ENCODE measurements at places on chromosomes 11 and 22.

DNA sequence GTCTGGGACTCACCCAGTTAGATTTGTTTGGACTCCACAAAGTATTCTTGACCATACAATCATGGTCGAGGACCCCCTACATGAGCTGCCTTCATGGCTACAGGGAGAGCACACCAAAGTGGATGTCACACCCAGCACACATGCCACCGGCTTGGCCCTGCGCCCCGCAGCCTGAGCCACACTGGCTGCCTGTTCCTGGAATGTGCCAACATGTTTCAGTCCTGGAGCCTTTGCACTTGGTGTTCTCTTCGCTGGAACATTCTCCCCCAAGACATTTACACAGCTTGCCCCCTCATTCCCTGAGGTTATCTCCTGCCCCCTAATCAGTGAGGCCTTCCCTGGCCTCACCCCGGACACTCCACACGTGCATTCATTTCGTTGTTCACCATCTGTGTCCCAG is 46.0 kb downstream of the PPARA start:
- no peak overlapping the region for H3K27ac ChIP-seq
- DNase-seq, result no peak
- H3K36me3 ChIP-seq, result peaks cover 7% of the 10 kb centered on the region
- no peaks in the 10 kb centered on the region for H3K4me1 ChIP-seq
- peaks cover 4% of the 10 kb centered on the region for H3K27me3 ChIP-seq
- no peak overlapping the region for H3K4me3 ChIP-seq

- H3K4me3 ChIP-seq, result no peak overlapping the region
- H3K27me3 ChIP-seq, result peaks cover 7% of the 10 kb centered on the region
- peak; percentile 92 for DNase-seq
- peaks cover 2% of the 10 kb centered on the region for H3K4me1 ChIP-seq
- no peak overlapping the region for H3K27ac ChIP-seq
- H3K36me3 ChIP-seq, result no peaks in the 10 kb centered on the region
Observed at GRCh38 chr11:128172046-128172878, 415.1 kb downstream of the ETS1 start.

DNA sequence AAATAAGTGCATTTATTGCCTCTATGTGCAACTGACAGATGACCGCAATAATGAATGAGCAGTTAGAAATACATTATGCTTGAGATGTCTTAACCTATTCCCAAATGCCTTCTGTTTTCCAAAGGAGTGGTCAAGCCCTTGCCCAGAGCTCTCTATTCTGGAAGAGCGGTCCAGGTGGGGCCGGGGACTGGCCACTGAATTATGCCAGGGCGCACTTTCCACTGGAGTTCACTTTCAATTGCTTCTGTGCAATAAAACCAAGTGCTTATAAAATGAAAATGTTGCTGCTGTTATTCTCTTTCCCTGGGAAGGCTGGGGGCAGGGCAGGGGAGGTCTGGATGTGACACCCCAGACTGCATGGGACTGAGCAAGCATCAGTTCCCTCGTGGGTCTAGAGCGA is 11.0 kb downstream of the NEFH start:
- no peak overlapping the region for H3K4me3 ChIP-seq
- H3K27ac ChIP-seq, result no peak overlapping the region
- no peaks in the 10 kb centered on the region for H3K4me1 ChIP-seq
- H3K27me3 ChIP-seq, result peaks cover 16% of the 10 kb centered on the region

DNA sequence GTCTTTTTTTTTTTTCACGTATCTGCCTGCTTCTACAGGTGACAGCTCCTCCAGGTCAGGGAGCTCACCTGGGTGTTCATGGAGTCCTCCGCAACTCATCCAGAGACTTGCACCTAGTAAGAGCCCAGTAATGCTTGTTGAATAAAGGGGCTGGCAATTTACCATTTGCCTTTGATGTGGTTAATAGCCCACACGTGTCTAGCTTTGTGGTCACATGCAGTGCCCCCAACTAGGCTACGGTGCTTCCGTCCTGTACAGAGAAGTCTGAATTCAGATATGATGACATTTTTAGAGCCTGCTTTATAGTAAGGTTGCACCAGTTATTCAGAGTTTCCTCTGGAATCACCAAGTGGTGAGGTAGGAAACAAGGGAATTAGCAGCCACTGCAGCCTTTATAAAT is 199.4 kb upstream of the MTMR2 start:
- no peak overlapping the region for H3K4me3 ChIP-seq
- no peaks in the 10 kb centered on the region for H3K27me3 ChIP-seq
- no peak overlapping the region for H3K27ac ChIP-seq

DNA sequence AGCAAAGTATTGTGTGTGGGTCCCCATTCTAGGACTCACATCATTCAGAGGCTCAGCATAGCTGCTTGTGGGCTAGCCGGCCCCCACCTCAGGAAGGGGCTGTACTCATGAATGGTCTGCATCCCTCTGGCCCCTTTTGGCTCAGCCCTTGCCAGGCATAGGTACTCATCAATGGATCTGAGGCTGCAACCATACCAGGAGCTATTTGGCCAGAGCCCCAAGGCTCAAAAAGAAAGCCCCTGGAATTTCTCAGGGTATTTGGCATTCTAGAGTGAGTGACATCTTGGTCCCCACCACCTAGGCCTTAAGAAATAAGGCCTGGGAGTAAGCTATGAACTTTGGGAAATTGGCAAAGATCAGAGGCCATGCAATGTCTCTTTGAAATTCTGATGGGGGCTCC is 38.3 kb downstream of the PLEKHA7 start:
- H3K27me3 ChIP-seq, result peaks cover 6% of the 10 kb centered on the region
- H3K27ac ChIP-seq, result no peak overlapping the region
- DNase-seq, result no peak
- H3K36me3 ChIP-seq, result no peaks in the 10 kb centered on the region

- no peaks in the 10 kb centered on the region for H3K4me1 ChIP-seq
- H3K27ac ChIP-seq, result no peak overlapping the region
- H3K27me3 ChIP-seq, result peaks cover 27% of the 10 kb centered on the region
- DNase-seq, result no peak
- H3K36me3 ChIP-seq, result no peaks in the 10 kb centered on the region
Observed at GRCh38 chr11:119992171-119993051, 145.5 kb downstream of the TRIM29 start.

- H3K36me3 ChIP-seq, result no peaks in the 10 kb centered on the region
- H3K4me1 ChIP-seq, result no peaks in the 10 kb centered on the region
- peaks cover 57% of the 10 kb centered on the region for H3K27me3 ChIP-seq
- DNase-seq, result no peak
- no peak overlapping the region for H3K4me3 ChIP-seq
Observed at GRCh38 chr11:45649544-45650165, 15.8 kb downstream of the CHST1 start.

- H3K4me3 ChIP-seq, result no peak overlapping the region
- no peaks in the 10 kb centered on the region for H3K27me3 ChIP-seq
- no peaks in the 10 kb centered on the region for H3K4me1 ChIP-seq
- H3K36me3 ChIP-seq, result no peaks in the 10 kb centered on the region
Observed at GRCh38 chr11:41256041-41256440, 203.4 kb downstream of the LRRC4C start.

GRCh38 chr22:26552466-26552865 is 37.5 kb downstream of the TPST2 start:
- H3K27ac ChIP-seq, result no peak overlapping the region
- no peak for DNase-seq
- no peak overlapping the region for H3K4me3 ChIP-seq
- peaks cover 26% of the 10 kb centered on the region for H3K4me1 ChIP-seq
- no peaks in the 10 kb centered on the region for H3K27me3 ChIP-seq

GRCh38 chr22:48729499-48730171 is 1098.0 kb downstream of the BRD1 start:
- no peaks in the 10 kb centered on the region for H3K4me1 ChIP-seq
- no peaks in the 10 kb centered on the region for H3K36me3 ChIP-seq
- H3K27ac ChIP-seq, result no peak overlapping the region
- DNase-seq, result no peak

DNA sequence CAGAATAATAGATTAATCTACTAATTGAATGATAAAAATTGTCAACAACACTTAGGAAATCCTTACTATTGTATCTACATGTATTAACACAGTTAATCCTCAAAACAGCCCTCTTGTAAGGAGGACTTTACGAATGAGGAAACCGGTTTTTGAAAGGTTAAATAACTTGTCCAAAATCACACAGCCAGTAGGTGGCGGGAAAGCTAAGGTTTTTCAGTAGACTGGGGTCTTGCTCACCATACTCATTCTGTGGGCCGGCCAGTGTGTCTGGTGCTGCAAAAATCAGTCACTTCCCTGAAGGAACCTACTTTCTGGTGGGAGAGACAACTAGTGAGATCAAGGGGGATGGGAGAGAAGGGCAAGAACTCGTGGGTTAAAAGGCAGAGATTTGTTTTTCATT is 3.8 kb downstream of the DCPS start:
- DNase-seq, result peak; percentile 42
- H3K36me3 ChIP-seq, result peaks cover 39% of the 10 kb centered on the region
- no peaks in the 10 kb centered on the region for H3K27me3 ChIP-seq
- H3K27ac ChIP-seq, result no peak overlapping the region

GRCh38 chr11:83855237-83855636 is 569.1 kb upstream of the CCDC90B start:
- H3K27me3 ChIP-seq, result no peaks in the 10 kb centered on the region
- no peak overlapping the region for H3K4me3 ChIP-seq
- H3K27ac ChIP-seq, result no peak overlapping the region
- H3K4me1 ChIP-seq, result no peaks in the 10 kb centered on the region

- H3K4me3 ChIP-seq, result peak within 1 kb of the TSS; percentile 94
- DNase-seq, result peak; percentile 86
- H3K4me1 ChIP-seq, result peaks cover 29% of the 10 kb centered on the region
- H3K27me3 ChIP-seq, result peaks cover 16% of the 10 kb centered on the region
- peak within 1 kb of the TSS; percentile 94 for H3K27ac ChIP-seq
Observed at GRCh38 chr22:42649246-42650099, at the start of gene CYB5R3. Gene CYB5R3 (minus strand): TSS chr22:42649392. CDS start chr22:42649315, 77 bp downstream.

- H3K4me3 ChIP-seq, result no peak overlapping the region
- no peaks in the 10 kb centered on the region for H3K4me1 ChIP-seq
- no peaks in the 10 kb centered on the region for H3K27me3 ChIP-seq
- no peak for DNase-seq
Observed at GRCh38 chr11:20429216-20429615, 41.7 kb downstream of the PRMT3 start.

- DNase-seq, result no peak
- H3K36me3 ChIP-seq, result no peaks in the 10 kb centered on the region
- H3K27ac ChIP-seq, result no peak overlapping the region
- peaks cover 9% of the 10 kb centered on the region for H3K27me3 ChIP-seq
- no peak overlapping the region for H3K4me3 ChIP-seq
- no peaks in the 10 kb centered on the region for H3K4me1 ChIP-seq
Observed at GRCh38 chr11:12757416-12757815, 83.2 kb downstream of the TEAD1 start.

DNA sequence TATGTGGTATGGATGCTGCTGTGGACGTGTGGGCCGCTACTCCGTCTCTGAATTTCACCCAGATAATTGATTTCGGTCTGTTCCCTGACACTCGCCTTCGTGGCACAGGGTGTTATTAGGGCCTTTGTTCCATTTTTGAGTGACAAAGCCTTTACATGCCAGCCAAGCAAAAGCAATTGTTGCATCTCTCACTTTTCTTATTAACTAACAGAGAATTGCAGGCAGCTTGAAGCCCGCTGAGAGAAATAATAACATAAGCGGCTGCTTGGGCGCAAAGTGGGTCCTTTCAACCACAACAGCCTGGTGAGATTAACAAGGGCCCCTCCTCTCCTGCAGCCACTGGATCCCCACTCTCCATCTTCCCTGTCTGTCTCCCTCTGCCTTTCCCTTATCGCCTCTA is 449.4 kb downstream of the NTM start:
- H3K27ac ChIP-seq, result no peak overlapping the region
- no peaks in the 10 kb centered on the region for H3K36me3 ChIP-seq
- no peak for DNase-seq
- H3K27me3 ChIP-seq, result peaks cover 3% of the 10 kb centered on the region
- H3K4me3 ChIP-seq, result no peak overlapping the region

DNA sequence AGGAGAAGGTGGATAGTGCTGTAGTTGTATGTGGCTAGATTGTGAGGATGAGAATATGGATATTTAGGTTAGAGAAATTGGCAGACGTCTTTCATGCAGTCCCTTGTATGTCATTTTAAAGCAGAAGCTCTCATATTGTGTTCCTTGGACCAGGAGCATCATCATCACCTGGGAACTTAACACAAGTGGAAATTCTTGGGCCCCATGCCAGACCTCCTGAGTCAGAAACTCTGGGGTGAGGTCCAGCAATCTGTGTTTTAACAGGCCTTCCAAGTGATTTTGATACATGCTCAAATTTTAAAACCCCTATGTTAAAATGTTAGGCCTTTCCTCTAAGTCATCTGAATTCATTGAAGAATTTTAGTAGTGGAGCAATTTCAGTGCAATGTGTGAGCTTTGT is 34.8 kb downstream of the JHY start:
- H3K4me1 ChIP-seq, result no peaks in the 10 kb centered on the region
- H3K27me3 ChIP-seq, result no peaks in the 10 kb centered on the region
- H3K4me3 ChIP-seq, result no peak overlapping the region

DNA sequence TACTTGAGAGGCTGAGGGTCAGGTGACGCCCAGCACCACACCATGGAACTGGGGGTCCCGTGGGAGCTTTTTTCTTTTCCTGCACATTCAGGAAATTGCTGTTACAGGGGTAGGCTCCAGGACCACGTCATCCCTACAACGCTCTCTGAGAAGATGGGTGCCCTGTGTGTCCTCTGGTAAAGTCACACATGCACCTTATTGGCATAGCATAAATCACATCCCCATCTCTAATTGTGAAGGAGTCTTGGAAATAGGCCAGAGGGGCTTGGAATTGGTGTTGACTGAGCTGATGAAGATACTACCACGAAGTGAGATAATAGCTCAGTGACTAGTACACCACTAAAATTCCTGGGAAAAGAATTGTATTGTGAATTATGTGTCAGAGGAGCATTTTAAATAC is 57.6 kb downstream of the TNRC6B start:
- no peak for DNase-seq
- H3K4me1 ChIP-seq, result peaks cover 48% of the 10 kb centered on the region
- H3K36me3 ChIP-seq, result peaks cover 63% of the 10 kb centered on the region
- H3K27me3 ChIP-seq, result no peaks in the 10 kb centered on the region

DNA sequence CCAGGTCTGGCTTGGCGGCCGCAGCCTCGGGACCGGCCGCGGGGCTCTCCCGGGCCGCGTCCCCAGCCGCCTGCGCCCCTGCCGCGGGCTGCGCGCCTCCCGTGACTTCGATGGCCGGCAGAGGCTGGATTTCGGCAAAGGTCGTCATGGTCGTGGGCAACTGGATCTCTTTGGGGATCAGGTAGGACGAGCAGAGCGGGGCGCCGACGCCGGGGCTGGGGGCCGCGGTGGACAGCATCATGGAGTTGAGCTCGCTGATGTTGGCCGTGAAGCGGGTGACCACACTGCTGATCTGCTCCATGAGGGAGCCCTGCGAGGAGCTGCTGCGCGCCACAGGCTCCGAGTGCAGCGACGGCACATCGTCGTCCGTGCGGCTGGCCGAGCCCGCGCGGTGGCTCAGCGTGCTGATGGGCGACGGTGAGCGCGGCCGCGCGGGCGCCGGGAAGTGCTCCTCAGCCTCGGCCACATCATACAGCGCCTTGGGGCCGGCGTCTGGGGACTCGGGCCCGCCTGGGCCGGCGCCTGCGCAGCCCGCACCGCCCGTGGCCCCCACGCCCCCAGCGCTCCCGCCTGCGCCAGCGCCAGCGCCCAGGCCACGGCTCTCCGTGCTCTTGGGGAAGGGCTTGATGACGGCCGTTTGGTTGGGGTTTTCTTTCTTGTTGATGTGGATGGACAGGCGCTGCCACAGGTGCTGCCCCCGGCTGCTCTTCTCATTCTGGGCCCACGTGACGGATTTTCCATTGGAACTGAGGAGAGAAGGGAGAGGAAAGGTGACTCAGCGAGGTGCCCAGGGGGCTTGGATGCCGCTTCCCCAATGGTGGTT is 171.4 kb upstream of the CTSC start:
- H3K27me3 ChIP-seq, result peaks cover 61% of the 10 kb centered on the region
- DNase-seq, result peak; percentile 37
- peaks cover 3% of the 10 kb centered on the region for H3K36me3 ChIP-seq
- peak overlapping the region; percentile 55 for H3K4me3 ChIP-seq

- H3K4me1 ChIP-seq, result no peaks in the 10 kb centered on the region
- no peaks in the 10 kb centered on the region for H3K36me3 ChIP-seq
- no peak overlapping the region for H3K4me3 ChIP-seq
- no peaks in the 10 kb centered on the region for H3K27me3 ChIP-seq
- no peak overlapping the region for H3K27ac ChIP-seq
Observed at GRCh38 chr22:27952091-27952490, 33.0 kb upstream of the PITPNB start.

Measured in activated naive CD4-positive, alpha-beta T cell treated with anti-CD3 and anti-CD28 coated beads, Interleukin-2, amount 10 ng/mL, durations not matched to agents 7 days and 5 days (primary cell).